Activated naive CD8-positive, alpha-beta T cell treated with anti-CD3 and anti-CD28 coated beads for 36 hours (primary cell): ENCODE measurements at places on chromosomes 7 and 10.
A peak's percentile ranks its signal among the peaks of the same experiment; 100 is the strongest.

GRCh38 chr7:116258734-116259133 lies 48.4 kb downstream of the TES start:
- no peak for DNase-seq

- DNase-seq: no peak
Observed at GRCh38 chr7:54663186-54663585, 95.8 kb downstream of the SEC61G start.

- DNase-seq: no peak
Observed at GRCh38 chr10:35433851-35434426, 97.6 kb downstream of the CCNY start.

- no peak for DNase-seq
Observed at GRCh38 chr7:18873734-18874336, 243.6 kb downstream of the TWIST1 start.

DNA sequence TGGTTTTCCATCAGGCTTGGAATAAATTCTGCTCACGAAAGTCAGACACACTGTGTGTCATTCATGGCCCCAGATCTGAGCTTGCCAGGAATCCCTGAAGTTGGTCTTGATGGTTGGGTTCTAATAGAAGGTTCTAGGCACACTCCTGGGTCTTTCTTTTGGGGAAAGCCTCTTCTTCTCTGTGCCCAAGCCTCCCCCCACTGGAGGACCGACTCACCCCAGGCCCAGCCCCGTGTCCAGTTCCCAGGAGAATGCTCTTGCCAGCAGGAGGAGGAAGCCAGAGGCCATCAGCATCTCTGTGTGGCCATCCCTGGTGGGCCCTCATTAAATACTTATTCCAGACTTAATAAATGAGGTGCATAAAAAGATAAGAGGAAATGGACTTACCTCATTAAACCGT lies 548.0 kb downstream of the TCERG1L start:
- no peak for DNase-seq

DNA sequence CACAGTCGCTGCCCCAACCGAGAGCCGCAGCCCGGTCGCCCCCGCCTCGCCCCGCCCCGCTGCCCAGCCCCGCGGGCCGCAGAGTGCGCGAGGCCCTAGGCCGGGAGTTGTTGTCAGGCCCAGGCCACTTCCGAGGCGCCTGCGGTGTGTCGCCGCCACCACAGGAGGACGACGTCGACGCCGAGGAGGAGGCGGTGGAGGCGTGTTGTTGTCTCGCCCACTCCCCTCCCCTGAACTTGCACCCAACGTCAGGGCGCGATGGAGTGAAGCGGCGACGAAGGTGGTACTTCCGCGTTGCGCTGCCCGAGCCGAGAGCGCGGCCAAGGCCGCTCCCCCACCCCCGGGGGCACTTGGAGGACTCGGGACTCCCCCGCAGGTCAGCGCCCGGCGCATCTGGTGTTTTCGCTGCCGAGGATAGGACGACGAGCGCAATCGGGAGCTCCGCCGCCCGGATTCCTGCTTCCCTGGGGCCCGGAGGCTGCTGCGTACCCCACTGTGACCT lies at the start of gene CDK13:
CDK13 (plus strand) TSS at position 286 of the 502 bp plus-strand sequence. CDS start 386 bp downstream, outside the sequence.
- peak; percentile 89 for DNase-seq

DNA sequence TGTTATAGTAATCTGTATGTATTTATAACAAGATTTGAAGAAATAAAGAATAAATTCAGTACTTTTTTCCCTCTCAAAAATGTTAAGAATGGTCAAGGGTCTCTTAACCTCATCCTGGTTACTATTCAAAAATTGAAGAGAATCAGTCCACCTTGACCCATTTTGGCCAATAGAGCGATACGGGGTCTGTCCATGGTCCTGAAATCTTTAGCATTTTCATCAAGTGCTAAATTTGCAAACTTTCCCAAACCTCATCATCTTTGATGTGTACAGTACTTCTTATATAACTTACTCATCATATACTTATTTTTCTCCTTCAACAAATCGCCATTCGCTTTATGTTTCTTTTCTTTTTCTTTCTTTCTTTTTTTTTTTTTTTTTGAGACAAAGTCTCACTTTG lies 23.6 kb downstream of the TMEM178B start:
- no peak for DNase-seq

GRCh38 chr7:18177129-18177814 lies 149.6 kb upstream of the PRPS1L1 start:
- no peak for DNase-seq

- DNase-seq: no peak
Observed at GRCh38 chr7:98303176-98303865, 21.8 kb downstream of the BRI3 start.

GRCh38 chr10:128803790-128804189 lies 663.3 kb upstream of the MGMT start:
- no peak for DNase-seq

DNA sequence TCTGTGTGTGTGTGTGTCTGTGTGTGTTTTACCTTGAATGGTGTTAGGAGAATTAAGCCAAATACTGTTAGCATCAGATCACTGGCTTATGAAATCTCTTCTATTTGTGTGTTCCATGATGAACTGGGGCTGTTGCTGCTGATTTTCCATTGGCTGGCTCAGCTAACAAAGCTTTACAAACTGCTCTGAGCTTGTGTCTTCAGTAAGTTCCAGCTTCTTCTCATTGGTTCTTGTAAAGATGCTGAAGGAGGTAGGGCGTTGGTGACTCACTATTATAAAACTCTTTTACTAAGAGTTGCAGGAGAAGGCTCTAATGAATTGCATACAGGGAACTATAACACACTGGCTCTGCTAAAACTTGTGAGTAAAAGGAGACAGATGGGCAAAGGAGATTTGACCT lies 136.4 kb upstream of the PRKCQ start:
- no peak for DNase-seq

GRCh38 chr10:60305380-60305892 lies 84.2 kb downstream of the ANK3 start:
- DNase-seq: no peak

DNA sequence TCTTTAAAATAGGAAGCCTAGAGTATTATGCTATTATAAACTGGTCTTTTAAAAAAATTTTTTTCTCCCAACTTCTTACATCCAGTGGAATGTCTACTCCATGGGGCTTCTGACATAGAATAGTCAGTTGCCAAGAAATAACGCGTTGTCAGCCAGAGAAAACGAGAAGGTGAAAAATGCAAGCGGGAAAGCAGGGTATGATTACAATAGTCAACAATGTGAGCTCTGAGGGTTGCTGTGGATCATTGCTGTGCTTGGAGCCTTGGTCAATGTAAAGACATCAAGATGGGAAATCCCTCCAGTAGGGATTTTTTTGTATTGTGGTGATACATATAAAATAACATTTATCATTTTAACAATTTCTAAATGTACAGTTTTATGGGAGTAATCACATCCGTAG lies 27.6 kb upstream of the PLPP4 start:
- no peak for DNase-seq

GRCh38 chr10:60124536-60124935 lies 218.2 kb upstream of the CCDC6 start:
- DNase-seq: no peak

- DNase-seq: no peak
Observed at GRCh38 chr7:54581511-54581910, 39.3 kb downstream of the VSTM2A start.

DNA sequence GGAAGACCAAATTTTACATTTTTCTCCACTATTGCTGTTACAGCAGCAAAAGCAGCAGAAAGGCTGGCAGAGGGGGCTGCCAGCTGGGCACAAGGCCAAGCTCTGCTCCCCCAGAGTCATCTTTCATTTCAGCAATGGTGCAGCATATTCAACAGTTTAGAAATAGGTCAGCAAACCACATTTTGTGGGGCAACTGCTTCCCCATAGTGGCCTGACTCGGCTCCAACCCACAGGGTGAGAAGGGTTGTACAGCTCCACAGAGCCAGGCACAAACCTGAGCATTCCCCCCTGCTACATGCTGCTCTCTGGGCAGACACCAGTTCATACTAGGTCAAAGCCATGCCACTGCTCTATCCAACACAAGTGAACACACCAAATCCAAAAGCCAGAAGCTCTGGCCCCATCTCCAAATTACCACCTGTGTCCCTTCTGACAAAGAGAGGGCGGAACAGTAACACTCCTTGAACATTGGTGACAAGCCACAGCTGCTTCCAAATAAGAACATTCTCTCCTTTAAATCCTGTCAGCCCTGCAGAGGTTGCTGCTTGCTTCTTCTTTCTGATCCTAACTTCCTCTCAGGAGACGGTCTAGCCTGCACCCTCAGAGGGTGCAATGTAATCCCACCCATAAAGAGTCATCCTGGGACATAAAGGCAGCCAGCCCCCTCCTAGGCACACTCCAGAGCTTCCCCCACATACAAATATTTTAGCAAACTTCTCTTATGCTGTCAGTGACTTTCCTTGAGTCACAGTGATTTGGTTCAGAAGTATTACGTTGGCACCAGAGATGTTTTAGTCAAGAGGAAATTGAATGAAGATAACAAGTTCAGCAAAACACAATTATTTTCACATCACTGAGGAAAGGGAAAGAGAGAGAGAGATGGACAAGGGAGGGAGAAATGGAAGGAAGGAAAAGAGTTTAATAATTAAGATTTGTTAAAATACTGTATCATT lies 39.0 kb upstream of the SLIT1 start:
- no peak for DNase-seq

- DNase-seq: no peak
Observed at GRCh38 chr7:33922820-33923219, 17.5 kb downstream of the BMPER start.

DNA sequence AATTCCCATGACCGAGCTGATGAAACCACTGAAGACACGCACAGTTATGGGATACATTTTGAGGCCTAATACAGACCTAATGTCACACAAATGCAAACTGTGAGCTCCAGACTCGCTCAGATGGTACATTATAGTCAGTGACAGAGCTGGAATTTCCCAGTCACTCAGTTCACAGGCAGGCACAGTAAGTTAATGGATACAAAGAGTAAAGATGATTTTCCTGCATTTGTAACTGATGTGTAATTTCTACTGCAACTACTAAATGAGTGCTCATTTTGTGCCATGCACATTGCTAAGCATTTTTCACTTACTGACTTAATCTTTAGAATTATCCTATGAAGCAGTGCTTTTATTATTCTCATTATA lies 56.5 kb downstream of the ENO4 start:
- no peak for DNase-seq

- no peak for DNase-seq
Observed at GRCh38 chr7:101650579-101651081, 21.5 kb upstream of the MYL10 start.

DNA sequence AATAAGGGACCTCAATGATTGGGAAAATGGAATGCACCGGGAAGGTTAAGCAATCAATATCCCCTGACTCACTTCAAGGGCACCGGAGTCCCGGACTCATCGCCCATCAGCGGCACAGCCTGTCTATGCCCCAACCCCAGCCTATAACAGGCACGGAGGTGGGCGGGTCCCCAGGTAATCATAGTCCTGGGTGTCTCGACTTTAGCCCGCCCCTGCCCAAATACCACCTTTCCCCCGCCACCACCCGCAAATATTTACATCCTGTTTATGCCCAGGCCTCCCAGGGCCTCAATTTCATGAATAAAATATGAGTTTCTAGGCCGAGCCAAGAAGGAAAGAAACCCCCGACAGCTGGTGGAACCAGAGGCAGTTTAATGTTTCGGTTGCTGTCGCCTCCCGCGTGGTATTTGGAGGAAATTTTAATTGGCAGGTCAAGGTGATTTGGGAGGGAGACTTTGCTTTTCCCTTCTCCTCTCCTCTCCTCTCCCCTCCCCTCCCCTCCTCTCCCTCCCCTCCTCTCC lies 15.6 kb upstream of the RFC2 start:
- peak; percentile 43 for DNase-seq

GRCh38 chr7:100835903-100836811 lies 8.8 kb upstream of the EPHB4 start:
- DNase-seq: no peak

DNA sequence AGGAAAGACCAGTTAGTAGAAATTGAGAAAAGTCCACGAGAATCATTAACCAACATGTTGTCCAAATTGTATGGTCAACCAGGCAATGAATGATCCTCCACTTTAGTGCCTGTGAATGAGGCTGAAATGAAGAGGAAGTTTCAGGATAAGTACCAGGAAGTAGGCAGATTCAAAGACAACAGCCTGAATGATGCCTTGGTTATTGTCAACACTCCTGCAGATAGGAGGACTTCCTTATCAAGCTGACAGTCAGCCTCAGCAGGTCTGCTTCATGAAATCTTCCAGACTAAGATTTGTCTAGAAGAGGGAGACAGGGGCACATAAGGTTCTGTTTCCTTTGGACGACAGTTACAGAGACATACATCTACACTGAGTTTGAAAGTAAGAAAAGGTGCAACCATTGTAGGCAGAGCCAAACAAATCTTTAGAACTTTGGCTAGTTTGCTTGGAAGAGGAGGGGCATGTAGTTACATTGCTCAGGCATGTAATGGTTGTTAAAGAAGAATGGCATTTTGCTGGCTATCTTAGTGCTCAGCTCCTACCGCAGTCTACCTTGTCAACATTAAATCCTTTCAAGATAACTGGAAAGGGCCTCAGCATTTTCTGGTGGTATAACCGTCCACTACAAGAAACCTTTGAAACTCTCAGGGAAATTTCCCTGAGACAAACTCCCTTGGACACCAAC lies 81.4 kb downstream of the ABI1 start:
- DNase-seq: no peak

- DNase-seq: no peak
Observed at GRCh38 chr7:50838675-50839377, 56.1 kb upstream of the GRB10 start.

GRCh38 chr7:138962561-138963270 lies 18.5 kb downstream of the KIAA1549 start:
- DNase-seq: no peak

- DNase-seq: no peak
Observed at GRCh38 chr7:40432046-40432445, 297.2 kb downstream of the SUGCT start.

DNA sequence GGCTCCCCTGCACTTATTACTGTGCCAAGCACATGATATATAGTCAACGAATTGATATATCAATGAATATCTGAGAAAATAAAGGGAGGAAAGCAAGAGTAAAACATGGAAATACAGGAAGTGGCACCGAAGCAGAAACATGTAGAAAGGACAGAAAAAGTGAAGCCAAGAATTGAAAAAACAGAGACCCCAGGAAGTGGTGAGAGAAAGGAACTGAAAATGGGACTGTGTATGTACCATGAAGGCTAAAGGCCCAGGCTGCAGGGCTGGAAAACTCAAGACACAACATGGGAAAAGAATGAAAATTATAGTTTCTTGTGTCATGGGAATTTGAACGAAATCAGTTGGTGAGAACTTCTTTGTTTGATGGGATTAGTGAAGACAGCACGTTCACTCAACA lies 60.6 kb downstream of the MAP3K8 start:
- no peak for DNase-seq

DNA sequence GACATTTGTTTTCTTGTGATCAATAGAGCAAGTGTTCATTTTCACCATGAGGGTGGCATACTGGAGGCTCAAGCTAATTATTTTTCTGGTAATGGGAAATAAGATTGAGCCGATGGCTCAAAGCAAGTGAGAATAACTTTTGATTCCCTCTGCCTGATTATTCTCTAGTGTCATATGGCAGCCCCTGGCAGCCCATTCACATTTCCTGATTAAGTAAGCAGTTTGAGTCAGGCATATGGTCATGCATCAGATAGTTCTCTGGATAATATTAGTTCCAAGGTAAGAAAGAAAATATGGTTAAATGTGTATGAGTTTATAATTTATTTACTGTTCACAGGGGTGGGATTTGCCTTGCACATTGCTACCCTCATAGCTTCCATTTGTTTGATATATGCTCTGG lies 109.2 kb downstream of the DYNC1I1 start:
- DNase-seq: no peak
